ENCODE measurements at places on chromosomes 2 and 18.
A peak's percentile ranks its signal among the peaks of the same experiment; 100 is the strongest.

- DNase-seq = no peak
Observed at GRCh38 chr2:135226961-135227360, 174.9 kb downstream of the RAB3GAP1 start.

DNA sequence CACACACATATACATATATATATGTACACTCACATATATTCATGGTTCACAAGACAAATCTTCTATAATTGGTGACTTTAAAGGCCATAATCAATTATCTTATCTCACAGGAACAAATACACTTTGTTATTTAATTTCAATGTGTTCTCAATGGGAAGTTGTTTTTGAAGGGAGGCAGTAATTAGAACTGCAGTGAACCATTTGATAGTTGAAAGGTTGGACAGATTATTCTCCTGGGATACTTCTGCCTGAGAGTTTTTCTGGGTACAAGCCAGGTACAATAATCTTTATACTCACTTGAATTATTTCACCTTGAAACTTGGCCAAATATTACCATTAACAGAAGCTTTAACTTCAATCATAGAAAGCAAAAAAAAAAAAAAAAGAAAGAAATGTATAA lies 546.6 kb upstream of the LRRTM4 start:
- DNase-seq = no peak

- no peak for DNase-seq
Observed at GRCh38 chr2:71306762-71307161, 24.8 kb upstream of the ZNF638 start.

DNA sequence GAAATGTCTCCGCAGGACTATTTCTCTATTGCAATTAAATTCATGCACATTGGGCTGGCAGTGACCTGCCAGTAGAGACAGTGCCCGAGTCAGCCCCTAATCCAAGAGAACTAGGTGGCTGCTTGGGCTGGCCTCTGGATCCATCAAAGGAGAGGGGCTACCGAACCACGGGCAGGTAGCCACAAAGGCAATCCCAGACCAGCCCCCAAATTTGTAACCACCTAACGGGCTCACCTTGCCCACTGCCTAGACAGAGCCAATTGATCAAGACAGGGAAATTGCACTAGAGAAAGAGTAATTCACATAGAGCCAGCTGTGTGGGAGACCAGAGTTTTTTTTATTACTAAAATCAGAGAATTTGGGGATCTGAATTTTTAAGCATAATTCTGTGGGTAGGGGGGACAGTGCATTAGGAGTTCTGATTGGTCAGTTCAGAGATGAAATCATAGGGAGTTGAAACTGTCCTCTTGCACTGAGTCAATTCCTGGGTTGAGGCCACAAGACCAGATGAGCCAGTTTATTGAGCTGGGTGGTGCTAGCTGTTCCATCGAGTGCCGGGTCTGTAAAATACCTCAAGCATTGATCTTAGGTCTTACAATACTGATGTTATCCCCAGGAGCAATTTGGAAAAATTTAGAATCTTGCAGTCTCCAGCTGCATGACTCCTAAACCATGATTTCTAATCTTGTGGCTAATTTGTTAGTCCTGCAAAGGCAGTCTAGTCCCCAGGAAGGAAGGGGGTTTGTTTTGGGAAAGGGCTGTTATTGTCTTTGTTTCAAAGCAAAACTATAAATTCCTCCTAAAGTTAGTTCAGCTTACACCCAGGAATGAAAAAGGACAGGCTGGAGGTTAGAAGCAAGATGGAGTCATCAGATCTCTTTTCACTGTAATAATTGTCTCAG lies 260.4 kb upstream of the SP5 start:
- DNase-seq = peak; percentile 62

DNA sequence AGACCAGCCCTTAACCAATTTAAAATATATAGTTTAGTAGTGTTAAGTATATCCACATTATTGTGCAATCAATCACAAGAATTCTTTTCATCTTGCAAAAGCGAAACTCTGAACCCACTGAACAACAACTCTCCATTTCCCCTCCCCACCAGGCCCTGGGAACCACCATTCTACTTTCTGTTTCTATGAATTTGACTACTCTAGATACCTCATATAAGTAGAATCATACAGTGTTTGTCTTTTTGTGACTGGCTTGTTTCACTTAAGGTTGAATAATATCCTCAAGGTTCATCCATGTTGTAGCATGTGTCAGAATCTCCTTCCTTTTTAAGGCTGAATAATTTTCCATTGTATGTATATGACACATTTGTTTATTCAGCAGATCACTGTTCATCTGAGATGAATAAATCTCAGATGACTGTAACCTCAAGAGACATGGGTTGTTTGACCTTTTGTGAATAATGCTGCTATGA lies 8.1 kb upstream of the SOS1 start:
- no peak for DNase-seq

GRCh38 chr18:23618862-23619387 lies 32.6 kb upstream of the NPC1 start:
- no peak for DNase-seq

DNA sequence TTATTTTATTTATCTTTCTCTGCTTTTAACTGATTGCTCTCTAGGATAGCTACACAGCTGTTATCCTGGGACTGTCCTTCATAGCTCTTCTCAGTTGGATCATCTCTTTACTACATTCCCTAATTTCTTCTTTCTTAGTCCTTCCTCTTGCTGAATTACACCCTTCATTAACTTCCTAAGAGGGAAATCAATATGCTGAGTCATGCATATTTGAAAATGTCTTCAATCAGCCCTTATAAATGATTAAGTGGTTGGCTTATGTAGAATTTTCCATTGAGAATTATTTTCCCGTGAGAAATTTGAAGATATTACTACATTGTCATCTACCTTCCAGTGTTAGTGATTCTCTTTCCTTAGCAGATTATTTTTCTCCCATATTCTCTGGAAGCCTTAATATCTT lies 214.2 kb downstream of the SOCS6 start:
- no peak for DNase-seq

DNA sequence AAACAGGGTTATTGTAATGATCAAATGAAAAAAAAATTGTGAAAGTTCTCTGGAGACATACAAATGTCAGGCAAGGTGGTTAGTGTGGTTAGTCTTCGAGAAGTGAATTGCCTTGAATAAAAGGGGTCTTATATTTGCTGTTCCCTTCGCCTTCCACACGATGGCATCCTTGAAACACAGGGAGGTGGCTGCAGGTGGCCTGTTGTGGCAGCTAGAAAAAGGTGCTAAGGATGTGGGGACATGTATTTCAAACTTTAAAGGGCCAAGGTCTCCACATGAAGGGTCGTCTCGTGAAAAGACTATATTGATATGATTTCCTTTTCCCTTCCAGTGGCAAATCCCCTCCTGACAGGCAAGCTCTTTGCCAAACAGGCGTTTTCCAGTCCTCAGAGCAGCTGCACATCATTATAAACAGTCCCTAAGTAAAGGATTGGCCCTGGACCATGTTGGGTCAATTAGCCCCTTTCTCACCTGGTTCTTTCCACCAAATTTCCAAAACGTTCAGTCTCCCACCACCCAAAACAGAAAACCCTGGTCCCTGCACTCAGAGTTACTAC lies 68.5 kb downstream of the COPS8 start:
- peak; percentile 52 for DNase-seq

DNA sequence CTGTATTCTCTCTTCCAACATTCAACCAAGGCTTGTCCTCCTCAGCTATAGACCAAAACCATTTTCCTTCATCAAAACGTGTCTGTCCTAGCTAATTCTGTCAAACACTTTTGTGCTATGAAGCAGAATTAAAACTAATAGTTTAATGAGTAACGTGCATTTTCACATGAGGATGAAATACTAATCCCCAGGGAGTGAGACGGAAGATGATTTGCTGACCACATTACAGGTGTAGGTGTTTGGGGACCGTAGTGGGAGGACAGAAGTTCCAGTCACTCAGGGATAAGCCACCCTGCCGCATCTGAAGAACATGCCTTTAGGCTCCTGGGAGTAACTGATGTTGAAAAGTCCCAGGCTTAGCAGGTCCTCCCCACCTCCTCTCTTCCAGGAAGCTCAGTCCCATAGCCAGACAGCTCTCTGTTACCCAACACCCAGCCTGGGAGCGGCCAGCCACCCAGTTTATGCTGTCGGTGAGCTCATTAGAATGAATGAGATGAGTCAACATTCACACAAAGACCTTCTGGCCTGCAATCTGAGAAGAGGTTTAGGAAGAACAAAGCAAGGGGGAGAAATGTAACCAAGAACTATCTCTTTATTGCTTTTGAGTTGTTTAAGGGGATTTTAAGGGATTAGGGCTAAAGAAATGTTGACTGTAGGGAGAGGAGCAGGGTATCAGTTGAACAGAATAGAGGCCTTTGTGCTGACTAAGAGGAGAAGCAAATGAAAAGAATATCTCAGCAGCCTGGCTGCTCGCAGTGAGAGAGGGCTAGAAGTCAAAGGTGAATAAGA lies 122.5 kb downstream of the FOXI3 start:
- DNase-seq = peak; percentile 70

GRCh38 chr2:176852667-176853066 lies 359.9 kb upstream of the HNRNPA3 start:
- no peak for DNase-seq

DNA sequence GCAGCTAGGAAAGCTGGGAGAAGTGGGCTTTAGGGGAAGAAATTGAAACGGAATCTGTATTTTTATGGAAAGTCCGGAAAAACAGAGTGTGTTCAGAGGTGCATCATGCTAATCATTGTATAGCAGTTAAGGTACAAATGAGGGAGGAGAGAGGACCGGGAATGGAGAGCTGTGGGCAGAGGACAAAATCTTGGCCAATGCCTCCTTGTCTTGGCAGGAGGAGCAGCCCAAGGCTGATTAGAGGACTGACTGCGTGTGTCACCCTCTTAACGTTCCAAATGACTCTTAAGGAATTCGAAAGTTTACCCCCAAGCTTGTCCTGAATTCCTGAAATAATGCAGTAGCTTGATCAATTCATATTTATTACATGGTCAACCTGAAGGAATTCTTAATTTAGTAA lies 81.0 kb downstream of the ZNF236 start:
- DNase-seq = no peak

DNA sequence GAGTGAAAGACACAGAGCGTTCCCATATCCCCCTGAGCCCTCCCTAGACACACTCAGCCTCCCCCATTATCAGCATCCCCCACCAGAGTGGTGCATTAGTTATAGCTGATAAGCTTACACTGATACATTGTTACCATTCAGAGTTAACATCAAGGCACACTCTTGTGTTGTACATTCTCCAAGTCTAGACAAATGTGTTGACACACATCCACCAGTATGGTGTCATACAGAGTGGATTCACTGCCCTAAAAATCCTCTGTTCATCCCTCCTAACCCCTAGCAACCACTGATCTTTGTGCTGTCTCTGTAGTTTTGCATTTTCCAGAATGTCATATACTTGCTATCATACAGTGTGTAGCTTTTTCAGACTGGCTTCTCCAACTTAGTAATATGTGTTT lies 78.0 kb upstream of the RPL31 start:
- no peak for DNase-seq

- DNase-seq = no peak
Observed at GRCh38 chr18:12093520-12094257, at the start of gene ANKRD62. Gene ANKRD62 (plus strand): TSS chr18:12093843. CDS start chr18:12094018, 175 bp downstream.

DNA sequence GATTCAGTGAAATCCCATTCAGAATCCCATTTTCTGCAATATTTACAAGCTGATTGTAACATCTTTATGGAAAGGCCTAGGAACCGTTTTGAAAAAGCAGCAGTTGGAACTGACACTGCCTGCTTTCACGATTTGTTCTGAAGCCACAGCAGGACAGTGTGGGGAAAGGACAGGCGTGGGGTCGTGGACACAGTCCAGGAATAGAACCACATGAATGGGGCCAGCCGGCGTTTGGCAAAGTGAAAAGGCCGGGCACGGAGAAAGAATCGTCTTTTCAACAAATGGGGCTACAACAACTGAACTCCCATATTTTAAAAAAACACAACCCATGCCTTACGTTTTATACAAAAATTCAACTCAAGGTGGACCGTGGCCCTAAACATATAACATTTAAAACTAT lies 69.8 kb downstream of the SLC66A2 start:
- DNase-seq = no peak

DNA sequence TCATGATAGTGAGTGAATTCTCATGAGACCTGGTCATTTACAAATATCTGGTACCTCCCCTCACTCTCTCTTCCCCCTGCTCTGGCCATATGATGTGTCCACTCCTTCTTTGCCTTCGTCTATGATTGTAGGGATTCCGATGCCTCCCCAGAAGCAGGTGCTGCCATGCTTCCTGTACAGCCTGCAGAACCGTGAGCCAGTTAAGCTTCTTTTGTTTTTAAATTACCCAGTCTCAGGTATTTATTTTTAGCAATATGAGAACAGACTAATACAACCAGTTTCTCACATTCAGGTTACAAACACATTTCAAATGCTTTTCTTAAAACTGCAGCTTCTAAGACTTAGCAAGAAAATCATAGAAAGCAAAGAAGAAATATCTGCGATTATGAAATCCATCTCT lies 321.2 kb upstream of the CDH7 start:
- no peak for DNase-seq

DNA sequence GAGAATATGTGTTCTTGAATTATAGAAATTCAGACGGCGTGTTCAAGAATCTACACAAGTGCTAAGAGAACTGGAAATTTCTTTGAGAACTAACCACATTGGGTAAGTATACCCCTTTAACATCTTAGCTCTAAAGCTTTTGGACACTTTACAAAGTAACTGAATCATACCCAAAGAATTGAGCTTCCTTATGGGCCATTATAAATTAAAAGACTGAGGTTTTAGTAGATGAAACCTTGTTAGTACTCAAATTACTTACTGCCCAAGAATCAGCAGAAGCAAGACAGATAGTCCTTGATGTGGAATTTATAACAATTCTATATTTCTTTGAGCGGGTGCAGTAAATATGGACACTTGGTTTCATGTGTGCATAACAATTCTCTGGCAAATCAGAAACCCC lies 168.3 kb downstream of the PRPF40A start:
- DNase-seq = no peak

DNA sequence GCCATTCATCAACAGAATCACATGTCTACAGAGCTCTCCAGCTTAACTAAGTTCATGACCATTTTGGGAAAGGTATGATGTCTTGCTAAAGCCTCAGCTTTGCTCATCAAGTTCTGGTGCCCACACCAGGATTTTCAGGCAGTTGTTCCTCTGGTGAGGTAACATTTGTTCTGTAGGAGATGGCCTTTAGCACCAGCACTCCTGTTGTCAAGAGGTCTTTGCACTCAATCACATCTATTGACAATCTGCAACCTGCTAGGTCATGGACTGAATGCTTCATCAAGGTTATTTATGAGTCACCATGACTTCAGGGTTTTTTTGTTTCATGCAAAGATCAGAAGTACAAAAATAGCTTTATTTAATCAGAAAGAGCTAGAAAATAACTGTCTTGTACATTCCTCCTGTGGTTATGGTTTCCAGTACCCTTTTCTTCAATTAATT lies 36.6 kb upstream of the VIT start:
- no peak for DNase-seq

Measured in PC-9 (cell line).